HAP-1 (cell line): ENCODE measurements at places on chromosomes 7 and 10.

DNA sequence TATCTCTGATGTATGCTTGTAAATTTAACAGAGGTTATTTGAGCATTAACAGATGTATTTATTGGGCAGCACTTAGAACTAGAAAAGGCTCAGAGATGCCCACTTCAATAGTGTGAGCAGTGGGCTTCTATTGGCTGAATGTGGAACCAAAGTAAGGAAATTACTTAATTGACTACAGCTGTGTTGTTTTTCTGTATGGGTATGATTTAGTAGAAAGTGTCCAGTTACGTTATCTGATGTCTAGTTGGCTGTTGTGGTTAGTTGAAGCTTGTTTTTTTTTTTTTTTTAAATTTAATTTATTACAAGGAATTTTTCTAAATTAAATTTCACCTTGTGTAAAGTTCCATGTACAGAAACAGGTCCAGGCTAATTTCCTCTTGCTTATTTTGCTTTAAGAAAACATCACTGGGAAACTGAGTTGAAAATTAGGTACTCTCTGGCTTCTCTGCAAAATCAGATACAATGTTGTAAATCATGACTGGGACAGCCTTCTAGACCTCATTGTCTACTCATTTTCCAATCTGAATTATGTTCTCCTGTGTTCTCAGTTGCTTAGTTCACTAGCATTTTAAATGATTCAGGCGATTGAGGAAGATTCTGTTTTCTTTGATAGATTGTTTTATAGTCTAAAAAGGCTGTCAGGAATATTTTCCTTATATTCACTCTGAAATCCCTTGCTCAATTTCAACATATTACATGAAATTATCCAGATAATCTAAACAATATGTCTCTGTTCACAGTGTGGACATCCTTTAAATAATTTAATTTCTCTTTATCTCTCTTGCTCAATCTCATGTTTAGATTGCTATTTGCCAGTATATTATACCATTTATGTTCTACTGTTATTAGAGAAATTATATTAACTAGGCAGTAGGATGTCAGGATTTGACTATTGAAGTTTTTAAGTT lies 53.0 kb downstream of the PHF14 start:
- no peak for DNase-seq

GRCh38 chr7:149883048-149883438 lies 9.3 kb downstream of the ATP6V0E2 start:
- no peak for DNase-seq

DNA sequence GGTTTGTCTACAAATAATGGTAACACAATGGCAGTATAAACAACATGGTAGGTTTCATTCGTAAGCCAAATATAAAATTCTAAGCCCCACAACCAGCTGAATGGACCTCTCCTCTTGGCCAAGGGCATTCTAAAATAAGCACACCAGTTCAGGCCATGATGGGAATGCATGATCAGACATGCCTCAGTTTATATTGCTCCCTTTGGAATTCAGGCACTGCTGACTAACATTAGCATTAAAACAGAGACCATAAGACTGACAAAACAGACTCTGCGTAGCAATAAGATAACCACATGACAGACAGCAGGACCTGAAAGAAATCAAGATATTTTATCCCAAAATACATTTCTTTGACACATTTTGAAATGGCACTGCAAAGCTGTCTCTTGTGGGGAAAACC lies 125.8 kb downstream of the FAM107B start:
- peak; percentile 36 for DNase-seq

GRCh38 chr7:135158874-135159273 lies 11.0 kb downstream of the TMEM140 start:
- no peak for DNase-seq

DNA sequence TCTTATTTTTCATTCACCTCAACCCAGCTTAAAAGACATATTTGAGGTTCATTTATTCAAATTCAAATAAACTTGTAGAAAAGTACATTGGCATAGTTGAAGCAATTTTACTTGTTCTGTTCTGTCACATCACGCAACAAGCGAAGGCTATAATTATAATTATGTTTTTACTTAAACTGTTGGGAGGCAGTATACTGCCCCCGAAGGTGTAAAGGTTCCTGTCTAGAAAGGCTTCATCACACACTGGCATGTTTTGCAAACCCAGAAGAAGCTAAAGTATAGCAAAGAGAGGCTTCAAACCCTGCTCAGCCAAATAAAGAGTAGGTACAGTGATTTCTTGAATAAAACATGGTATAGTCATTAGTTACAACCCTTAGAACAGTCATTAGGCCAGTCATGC lies 62.6 kb downstream of the CDCA7L start:
- no peak for DNase-seq

DNA sequence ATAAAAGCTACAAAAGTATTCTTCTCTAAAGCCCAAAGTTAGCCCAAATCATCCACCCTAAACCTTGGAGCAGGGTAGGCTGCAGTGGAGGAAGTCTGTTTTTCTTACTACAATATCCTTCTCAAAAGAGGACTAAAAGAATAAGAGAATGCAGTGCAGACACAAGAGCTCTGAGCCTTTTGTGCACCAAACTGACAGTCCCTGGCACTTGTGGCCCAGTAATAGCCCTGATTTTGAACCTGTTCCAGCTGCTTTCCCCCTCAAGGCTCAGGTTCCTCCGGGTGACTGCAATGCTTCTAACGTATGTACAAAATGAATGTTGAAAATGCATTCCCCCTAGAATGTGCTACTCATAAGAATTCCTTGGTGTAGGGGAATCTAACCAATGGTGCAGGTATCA lies 154.4 kb downstream of the JAZF1 start:
- no peak for DNase-seq
